ENCODE measurements at places on chromosomes 6 and 20.

DNA sequence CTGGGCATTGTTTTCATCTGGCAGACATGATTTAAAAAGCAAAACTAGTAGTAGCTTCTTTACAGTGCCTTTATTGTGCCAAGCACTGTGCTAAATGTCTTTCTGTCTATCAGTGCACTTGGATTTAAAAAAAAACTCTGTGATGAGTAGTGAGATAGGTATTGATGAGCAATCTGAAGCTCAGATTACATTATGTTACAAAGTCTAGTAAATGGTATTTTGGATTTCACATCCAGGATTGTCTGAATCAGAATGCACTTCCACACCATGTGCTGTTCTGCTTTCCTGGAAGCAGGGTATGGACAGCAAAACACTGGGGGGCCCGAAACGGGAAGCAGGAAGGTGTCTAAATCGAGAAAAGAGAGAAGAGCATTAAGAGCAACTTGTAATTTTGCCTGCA is 103.4 kb upstream of the CCN2 start:
- DNase-seq, result no peak

GRCh38 chr20:34124469-34125249 is 12.6 kb upstream of the EIF2S2 start:
- no peak for DNase-seq

GRCh38 chr6:46704562-46704961 is 16.9 kb downstream of the TDRD6 start:
- DNase-seq, result no peak

DNA sequence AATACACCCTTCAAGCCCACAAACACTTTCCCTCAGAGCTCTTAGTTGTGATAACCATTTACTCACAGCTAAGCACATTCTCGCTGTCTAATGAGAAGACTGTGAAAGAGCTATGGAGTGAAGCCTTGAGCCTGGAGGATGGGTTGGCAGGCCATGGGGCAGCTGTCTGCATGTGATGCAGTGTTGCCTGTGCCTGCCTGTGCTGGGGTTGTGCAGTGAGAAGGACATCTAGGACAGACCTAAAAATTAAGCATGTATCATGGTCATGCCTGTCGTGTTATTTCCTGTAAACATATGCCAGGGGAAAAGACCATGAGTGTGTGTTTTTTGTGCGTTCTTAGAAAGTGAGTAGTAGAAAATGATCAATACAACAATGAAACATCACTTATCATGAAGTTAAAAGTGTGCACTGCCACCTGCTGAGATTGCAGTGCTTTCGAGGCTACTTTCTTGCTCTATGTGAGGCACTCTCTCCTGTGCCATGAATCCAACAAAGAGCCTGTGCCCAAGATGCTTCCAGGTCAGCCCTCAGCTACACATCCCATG is 8.1 kb upstream of the ZC3H12D start:
- DNase-seq, result no peak

GRCh38 chr6:39327507-39327906 is 5.0 kb upstream of the KCNK16 start:
- no peak for DNase-seq

GRCh38 chr6:145026267-145026679 is 709.0 kb downstream of the EPM2A start:
- no peak for DNase-seq

GRCh38 chr6:121858986-121859385 is 423.5 kb downstream of the GJA1 start:
- no peak for DNase-seq

DNA sequence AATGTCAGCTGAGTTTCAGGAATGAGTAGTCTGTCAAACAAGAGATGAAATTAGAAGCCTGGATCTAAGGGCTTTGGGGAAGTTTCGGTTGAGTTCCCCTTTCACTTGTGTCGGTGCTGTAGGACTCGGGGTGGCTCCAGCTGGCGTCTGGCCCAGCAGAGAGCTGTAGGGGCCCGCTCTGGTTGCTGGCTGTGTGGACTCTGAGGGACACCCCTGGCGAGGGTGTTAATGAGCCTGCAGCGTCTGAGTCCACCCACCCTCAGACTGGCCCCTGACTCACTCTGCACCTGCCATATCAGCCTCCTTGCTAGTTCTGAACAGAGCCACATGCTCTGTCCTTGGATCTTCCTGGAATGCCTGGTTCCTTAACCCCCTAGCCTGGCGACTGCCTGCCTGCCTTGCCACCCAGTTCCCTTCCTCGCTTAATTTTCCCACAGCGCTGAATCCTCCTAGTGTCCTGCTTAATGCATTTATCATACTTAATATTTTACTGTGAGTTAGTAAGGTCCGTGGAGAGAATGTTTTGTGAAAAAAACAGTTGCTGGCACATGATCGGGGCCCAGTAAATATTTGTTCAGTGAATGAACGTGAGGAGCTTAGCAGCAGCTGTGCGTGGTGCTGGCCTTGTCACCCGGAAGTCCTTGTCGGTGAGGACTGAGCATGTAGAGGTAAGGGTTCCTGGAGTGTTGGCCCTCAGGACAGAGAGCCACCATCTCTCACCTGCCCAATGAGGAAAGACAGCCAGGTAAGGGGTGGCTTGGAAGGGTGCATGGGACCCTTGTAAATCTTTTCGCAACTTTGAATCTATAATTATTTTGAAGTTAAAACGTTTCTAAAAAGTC is 1.6 kb downstream of the DNAJC5 start:
- DNase-seq, result peak; percentile 79

DNA sequence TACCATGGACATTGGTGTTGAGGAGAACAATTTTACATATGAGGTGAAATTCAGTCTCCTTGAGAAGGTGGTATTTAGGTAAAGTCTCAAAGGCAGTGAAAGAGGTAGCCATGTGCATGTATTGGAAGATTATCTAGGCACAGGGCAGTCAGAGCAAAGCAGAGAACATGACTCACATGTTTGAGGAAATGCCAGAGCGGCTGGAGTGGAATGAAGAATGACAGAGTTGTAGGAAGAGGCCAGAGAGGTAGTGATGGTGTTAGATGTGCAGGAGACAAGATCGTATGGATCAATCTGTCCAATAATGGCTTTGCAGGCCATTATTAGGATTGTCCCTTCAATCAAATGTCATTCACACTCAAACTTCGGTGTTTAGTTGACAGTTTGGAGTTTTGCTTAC is 449.4 kb upstream of the PTCHD4 start:
- DNase-seq, result no peak

GRCh38 chr6:31586599-31587281 is 663 bp downstream of the LST1 start:
- no peak for DNase-seq

DNA sequence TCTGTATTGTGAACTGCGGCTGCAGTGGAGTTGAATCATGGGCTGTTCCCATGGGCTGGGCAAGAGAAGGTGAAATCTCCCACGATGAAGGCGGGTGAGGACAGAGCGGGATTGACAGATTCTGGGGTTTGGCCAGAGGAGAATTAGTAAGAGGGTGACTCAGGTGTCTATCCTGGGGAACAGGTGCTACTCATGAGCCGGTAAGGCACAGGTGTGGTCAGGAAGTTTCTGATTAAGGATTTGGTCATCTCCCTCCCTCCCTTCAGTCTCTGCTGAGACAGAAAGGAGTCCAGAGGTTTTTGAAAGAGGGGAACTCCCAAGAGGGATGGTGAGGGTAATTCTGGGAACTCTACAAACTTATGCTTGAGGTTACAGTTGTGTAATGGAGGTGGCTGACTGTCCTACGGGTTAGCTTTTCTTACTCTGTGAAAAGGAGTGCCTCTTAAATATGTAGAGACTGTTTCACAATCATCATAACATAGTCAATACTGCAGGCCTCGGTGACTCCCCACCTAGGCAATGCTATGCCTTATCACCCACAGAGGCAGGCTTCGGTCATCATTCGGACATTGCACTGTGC is 31.5 kb downstream of the SERPINB1 start:
- no peak for DNase-seq

DNA sequence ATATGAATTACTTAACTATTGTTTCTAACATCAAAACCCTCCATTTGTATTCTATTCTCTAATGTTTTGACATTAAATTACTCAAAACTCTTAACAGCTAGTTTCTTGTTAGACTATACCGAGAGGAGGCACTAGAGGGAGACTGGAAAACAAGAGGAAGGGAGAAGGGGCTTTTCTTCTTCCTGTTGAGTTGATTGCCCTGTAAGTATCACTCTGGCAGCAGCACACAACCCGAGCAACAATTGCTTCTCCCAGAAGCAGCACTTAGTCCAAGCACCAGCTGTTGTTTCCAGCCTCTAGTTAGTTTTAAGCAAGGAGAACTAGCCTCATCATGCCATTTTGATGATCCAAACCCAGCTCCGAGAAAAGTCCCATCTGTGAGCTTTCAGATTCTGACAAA is 603.8 kb downstream of the PRKN start:
- DNase-seq, result peak; percentile 2

- no peak for DNase-seq
Measured at GRCh38 chr6:135707426-135707825, 144.1 kb upstream of the PDE7B start.

DNA sequence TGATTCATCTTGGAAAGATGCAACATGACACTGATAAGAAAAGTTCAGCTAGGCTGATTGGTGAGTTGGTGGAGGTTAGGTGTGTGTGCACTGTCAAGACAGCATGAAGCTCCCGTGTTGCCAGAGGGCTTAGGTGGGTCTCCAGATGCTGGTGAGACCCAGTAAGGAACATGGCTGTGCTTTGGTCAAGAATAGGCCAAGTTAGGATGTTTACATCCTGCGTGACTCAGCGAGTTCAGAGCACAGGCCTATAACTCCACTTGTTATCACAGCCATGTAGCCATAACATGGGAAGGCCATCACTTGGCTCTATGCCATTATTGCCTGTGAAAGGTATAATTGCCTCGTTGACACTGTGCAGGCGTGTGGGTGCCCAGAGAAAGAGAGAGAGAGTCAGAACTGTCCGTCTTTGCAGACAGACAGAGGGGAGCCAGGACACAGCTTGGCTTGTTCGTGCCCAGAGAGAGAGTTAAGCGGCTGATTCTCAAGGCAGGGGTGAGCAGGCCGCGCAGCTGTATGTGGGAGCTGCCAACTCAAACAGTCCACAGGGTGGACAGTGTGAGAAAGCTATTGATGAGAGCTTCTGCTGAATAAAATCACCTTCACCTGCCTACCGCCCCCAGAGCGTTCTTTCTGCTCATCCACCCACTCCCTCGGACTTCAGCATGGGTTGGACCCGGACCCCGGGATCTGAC is 43.5 kb downstream of the OR2B6 start:
- no peak for DNase-seq

- no peak for DNase-seq
Measured at GRCh38 chr6:73667798-73668197, 14.0 kb upstream of the SLC17A5 start.

GRCh38 chr20:62822788-62823651 is 6.2 kb downstream of the COL9A3 start:
- no peak for DNase-seq

DNA sequence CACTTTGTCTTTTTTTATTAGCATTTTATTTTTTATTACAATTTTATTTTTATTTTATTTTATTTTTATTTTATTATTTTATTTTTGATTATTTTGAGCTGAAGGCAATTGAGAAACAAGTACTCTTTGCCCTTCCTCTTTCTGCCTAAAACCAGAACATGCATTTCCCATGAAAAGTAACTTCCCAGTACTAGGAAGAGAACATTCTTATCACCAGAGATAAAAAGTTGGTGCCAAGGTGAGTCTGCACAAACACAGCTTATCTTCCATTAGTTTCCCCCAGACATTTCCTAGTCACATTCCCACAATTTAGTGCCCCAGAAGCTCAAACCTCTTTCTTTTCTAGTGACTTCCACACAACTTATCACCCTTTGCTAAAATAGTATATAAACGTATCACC is 84.8 kb downstream of the CD24 start:
- DNase-seq, result no peak

DNA sequence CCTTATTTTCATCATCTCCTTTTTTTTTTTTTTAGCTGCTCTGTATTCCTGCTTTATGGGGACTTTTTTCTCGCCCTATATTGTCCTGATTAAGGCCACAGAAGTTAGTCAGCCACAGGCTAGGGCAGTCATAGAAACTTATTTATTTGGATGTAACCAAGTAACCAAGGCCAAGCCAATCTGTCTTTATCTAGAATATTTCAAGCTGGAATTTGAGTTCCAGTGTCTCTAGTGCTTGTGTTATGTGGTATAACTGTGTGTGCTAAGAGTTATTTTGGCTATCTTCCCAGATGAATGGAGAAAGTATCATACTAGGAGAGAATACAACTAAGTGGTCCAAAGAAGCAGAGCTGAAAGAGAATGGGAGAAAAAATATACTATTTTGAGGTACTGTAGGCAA is 751.5 kb downstream of the CBLN4 start:
- no peak for DNase-seq

DNA sequence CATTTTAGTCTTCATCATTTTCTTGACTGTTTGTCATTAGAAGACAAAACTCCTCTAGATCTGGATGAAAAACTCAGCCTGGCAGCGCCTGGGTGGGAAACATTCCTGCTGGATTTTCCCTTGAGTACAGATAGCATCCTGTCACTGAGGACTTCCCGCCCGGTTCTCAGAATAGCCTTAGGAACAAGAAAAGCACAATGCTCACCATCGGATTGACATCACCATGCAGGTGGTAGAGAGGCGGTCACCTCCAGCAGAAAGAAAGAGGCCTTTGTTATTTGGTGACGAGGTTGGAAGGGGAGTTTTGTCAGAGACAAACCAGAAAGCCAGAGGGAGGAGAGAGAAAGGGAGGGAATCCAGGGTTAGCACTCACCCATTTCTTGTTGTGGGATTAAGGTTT is 39.8 kb downstream of the KIF25 start:
- no peak for DNase-seq

GRCh38 chr20:19893356-19893755 is 123.8 kb upstream of the NAA20 start:
- no peak for DNase-seq

GRCh38 chr6:140303218-140303949 is 928.9 kb upstream of the CITED2 start:
- no peak for DNase-seq

DNA sequence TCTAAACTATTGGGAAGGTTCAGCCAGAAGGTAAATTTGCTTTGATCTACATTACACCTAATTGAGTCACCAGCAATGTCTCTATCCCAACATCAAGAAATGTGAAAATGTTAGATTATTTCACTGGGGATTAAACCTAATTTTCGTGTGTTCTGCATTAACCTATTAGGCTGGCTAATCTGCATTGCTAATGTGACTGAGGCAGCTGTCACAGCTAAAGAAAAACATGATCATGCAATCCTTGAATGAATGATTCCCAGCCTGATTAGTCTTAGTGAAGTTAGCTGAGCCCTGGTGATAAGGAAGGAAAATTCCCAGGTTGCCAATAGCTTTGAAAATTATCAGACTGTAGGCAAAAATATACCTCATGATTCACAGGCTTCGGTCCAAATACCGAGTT is 135.3 kb downstream of the LINC00237 start:
- no peak for DNase-seq

- no peak for DNase-seq
Measured at GRCh38 chr20:3783068-3783489, 1.8 kb upstream of the SPEF1 start.
